ENCODE measurements at places on chromosomes 1 and 21. TPM values are rescaled to one million over a fixed set of nuclear protein-coding genes. Genes with fewer than 3 reads are reported as not detected.

The OR2M3 gene
- polyA plus RNA-seq: not detected

The CKS1B gene
- polyA plus RNA-seq: 345 TPM

The SELL gene
- polyA plus RNA-seq: 0.20 TPM

The PTPN22 gene
- polyA plus RNA-seq: not detected

The TMEM201 gene
- 8.0 TPM for polyA plus RNA-seq

DNA sequence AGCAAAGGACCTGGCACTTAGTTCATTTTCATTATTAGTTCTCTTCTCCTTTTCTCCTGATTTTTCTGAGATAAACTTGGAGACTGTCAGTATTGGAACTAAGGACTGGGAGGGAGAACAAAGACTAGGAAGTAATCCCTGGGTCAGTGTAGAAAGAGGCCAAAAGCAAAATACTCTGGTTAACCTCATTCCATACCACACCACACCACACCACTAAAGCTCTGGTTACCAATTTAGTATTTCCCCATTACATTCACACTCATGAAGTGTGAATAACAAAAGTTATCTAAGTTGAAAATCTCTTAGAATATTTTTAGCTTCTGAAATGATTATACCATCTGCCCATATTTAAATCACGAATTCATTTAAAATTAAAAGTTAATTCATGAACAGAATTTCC is 68.9 kb upstream of the DMRTA2 start:
- DNase-seq: no peak

DNA sequence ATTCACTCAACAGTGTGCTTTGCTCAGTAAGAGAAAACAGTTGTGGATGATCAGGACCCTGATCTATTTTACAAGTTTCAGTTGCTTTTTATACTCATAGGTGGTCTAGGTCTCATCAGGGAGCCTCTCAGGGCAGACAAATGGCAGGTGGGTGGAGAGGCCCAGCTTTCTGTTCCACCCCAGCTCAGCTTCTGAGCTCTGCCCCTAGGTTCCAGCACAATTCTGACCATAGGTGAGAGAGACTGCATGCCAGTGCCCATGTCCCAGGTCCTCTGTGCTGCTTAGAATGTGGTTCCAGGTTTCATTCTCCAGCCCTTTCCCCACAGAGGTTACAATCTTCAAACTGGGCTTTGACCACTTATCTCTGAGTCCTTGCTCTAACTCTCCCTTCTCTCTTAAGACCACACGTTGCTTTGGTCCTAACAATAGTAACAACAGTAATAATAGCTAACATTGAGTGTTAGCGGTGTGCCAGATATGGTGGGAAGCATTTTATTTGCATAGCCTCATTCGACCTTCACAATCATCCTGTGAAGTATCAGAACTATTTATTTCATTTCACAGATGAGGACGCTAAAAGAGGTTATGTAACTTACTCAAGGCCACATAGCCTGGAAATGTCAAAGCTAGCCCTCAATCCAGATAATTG is 19.6 kb upstream of the DUSP10 start:
- DNase-seq: no peak

GRCh38 chr1:61237659-61238358 is 155.4 kb downstream of the NFIA start:
- no peak for DNase-seq

DNA sequence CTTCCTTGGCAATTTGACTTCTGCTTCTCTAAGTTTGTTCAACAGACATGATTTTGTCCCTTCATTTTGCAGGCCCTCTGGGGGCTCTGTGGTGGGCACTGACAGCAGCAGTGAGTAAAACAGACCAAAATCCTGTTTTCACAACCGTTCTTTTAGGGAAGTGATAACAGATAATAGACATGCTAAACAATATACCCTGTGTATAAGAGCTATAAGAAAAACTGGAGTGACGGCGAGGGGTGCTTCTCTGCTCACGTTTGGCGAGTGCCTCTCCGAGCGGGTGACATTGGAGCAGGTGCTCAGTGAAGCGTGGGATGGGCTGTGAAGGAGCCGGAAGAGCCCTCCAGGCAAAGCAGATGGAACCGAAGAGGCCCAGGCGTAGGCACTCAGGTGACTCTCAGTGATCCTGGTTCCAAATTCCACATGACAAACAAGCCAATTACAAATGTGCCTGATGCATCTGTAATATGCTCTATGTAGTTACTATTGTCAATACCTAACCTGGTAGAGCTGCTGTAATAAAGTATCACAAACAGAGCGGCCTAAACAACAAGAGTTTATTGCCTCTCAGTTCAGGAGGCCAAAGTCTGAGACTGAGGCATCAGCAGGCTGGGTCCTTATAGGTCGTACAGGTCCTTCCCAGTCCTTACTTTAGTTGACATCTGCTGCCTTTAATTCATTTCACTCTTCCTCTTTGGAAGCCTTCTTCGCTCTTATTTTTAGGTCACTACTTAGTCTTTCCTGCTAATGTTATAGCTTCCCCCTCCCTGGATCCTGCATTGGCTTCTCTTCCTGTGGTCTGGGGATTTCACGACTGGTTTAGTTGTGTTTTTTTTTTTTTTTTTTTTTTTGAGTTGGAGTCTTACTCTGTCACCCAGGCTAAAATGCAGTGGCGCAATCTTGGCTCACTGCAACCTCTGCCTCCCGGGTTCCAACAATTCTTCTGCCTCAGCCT is 20.1 kb downstream of the OR2B11 start:
- no peak for DNase-seq

GRCh38 chr1:22607154-22607553 is 29.3 kb upstream of the C1QA start:
- DNase-seq: no peak

GRCh38 chr1:154519591-154519991 is 17.4 kb upstream of the SHE start:
- DNase-seq: no peak

DNA sequence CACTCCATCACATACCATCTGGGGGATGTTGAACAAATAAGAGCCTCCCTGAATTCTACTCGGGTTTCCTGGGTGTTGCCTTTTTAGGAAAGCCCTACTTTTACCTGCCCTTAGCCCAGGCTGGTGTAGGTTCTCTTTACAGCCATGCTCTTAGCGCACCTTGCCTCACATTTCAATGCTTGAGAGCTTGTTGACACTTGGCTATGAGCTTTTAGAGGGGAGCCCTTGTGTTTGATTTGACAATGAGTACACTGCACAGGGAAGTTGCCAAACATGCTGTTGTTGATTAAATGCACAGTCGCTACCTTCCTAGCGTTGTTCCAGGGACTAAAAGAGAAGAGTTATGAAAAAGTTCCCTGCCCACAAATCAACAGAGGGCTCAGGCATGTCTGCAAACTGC is 103.8 kb downstream of the TRABD2B start:
- DNase-seq: no peak

GRCh38 chr1:52739699-52740467 is 13.6 kb downstream of the ZYG11B start:
- DNase-seq: no peak

Measured in A549 (cell line).